RWPE1 (cell line): ENCODE measurements at places on chromosomes 7 and 10.

DNA sequence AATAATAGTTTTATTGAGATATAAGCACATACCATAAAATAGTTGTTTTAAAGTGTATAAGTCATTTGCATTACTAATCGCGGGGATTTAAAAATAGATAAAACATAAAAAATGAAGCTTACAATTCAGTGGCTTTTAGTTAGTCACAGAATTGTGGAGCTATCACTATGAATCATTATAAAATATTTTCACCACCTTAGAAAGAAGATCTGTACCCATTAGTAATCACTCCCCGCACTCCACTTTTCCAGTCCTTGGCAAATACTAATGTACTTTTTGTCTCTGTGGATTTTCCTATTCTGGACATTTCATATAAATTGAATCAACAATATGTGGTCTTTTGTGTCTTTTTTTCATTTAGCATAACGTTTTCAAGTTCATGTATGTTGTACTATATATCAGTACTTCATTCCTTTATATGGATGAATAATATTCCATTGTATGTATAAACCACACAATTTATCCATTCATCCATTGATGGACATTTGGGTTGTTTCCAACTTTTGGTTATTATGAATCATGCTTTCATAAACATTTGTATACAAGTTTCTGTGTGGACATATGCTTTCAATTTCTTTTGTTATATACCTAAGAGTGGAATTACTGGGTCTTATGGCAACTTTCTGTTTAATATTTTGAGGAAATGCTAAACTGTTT lies 162.5 kb downstream of the MAGI2 start:
- peak; percentile 34 for DNase-seq

DNA sequence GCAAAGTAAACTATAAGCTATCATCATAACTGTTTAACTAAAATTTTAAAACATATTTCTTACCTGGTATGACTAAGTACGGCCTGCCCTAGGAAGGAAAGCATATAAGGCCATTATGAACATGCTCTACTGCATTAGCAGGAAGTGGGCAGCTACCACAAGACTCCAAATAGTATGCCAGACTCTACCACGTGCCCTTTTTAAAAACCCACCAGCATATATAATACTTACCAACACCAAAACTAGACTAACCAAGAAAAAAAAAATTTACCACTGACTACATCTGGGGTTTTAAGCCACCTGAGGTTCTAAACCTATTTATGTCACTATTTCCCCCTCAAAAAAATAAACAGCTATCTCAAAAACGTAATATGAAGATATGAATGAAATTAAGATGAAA lies 30.1 kb downstream of the NUDCD3 start:
- no peak for DNase-seq

GRCh38 chr10:68166871-68167585 lies 57.7 kb downstream of the MYPN start:
- no peak for DNase-seq

- DNase-seq: peak; percentile 49
These were observed 21.5 kb downstream of the ADARB2 start for GRCh38 chr10:1715821-1716220.

GRCh38 chr7:118836933-118837332 lies 612.4 kb downstream of the ANKRD7 start:
- no peak for DNase-seq

DNA sequence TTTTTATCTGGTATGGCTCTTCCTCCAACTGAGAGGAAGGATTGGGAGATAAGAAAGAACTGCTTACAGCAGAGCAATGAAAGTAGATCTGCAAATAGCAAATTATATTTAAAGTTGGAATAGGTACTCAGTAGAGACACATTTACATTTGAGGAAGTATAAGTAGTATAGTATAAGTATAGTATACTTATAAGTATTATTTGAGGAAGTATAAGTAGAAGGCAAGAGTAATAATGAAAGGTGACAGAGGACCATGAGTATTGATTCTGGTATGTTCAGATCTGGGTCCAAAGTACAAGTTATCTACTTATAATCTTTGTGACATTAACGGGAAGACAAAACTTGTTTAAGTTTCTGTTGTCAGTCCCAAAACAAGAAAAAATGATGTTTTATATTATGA lies 527.6 kb upstream of the SORCS1 start:
- no peak for DNase-seq

DNA sequence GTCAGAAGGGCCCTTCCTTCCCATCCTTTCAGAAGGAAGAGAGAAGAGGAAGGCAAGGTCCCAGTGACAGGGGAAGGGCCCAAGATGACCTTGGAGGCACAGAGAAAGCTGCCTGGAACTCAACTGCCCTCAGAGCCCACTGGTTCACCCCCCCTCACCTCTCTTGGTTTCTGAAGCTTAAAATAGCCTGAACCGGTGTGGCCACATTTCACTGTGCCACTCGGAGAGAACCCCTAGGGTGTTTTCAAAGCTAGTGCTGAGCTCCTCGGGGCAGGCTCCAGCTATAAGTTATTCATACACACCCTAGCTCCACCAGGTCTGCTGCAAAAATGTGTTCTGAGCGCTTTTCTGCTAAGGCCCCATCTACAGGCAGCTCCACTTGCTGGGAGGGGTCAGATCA lies 60.9 kb upstream of the ADRB1 start:
- DNase-seq: no peak

DNA sequence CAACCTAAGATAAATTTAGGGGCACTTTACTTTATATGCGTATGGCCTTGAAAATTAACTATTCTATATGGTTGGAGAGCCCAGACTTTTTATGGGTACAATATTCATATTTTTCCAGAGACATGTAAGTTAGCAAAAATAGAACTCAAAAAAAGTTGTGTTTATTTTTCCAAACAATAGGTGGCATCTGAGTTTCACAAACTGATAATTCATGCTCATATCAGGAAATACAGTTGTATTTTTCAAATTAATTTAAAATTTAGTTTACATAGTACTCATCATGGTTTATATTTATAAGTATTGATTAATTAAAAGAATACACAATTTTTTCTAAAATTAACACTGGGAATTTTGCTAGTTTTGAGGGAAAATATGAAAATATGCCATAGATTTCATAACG lies 34.6 kb downstream of the ANKRD7 start:
- DNase-seq: no peak

DNA sequence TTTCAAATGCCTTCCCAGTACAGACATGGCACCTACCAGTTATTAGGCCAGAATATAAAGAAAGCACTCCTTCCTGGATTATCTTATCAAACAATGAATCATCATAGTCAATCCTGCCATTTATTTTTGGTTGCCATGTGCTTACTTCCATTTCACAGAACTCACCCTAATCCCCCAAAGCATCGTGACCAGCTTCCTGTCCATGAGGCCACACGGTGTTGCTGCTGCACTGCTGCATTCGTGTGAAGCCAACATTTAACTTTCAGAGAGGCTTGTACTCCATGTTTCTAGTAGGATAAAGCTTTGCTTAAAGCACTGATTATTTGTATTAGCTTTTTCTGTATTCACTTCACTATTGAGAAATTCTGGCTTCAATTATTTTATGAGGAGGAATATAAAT lies 14.4 kb downstream of the COL28A1 start:
- no peak for DNase-seq
